ENCODE measurements at places on chromosomes 13 and 19.
A peak's percentile ranks its signal among the peaks of the same experiment; 100 is the strongest.

DNA sequence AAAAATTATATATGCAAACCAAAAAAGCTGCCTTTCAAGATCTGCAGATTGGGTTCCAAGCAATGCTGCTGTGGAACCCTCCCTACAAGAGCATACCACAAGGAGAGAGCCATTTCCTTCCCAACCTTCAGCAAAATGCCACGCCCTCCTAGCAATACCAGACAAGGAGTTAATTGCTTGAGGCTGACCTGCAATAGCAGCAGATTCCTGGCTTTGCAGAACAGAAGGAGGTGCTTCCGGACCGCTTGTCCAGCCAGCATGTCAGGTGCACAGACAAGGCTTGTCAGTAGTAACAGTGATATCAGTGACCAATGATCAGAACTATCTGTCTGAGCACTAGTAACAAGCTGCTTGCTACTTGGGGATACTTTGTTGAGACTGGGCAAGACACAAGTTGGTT is 301.6 kb downstream of the FGF14 start:
- DNase-seq = no peak

- DNase-seq = no peak
Measured at GRCh38 chr19:47057328-47057727, 8.9 kb upstream of the TMEM160 start.

DNA sequence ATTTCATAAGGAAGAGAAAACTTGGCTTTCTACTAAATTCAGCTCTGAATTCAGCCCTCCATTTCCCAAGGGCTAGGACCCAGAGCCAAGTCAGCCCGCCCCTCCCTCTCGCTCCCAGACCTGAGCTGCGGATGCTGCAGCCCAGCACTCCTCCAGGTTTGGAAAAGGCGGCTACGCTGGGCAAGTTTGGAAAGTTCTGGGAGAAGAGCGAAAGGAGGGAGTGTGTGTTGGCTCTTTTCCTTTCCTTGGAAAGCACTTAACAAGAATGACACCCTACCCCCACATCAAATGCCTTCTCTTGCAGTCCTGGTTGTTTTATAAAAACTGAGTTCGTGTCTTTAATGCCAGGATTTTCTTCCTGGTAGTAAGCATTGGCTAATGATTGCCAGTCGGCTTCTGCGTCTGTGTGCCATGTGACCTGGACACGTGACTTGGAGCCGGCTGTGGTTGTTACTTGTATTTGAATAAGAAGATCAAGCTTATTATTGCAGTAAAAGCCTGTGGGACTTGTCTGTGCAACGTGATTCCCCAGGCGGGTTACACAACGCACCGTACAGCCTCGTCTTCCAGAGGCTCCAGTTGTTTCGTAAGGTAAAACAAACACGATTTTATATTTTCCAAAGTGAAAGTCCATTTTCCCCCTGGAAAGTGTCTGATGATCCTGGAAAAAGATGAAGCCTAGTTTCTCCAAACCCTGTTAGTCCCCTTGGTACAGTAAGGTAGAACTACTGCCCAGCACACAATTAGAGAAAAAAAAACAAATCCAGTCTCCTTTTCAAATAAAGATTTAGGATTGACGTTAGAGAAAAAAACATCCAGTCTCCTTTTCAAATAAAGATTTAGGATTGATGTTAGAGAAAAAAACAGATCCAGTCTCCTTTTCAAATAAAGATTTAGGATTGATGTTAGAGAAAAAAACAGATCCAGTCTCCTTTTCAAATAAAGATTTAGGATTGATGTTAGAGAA is 26.8 kb upstream of the UBE2L5 start:
- DNase-seq = peak; percentile 94

- DNase-seq = no peak
Measured at GRCh38 chr19:9991425-9992191, 18.7 kb downstream of the COL5A3 start.

DNA sequence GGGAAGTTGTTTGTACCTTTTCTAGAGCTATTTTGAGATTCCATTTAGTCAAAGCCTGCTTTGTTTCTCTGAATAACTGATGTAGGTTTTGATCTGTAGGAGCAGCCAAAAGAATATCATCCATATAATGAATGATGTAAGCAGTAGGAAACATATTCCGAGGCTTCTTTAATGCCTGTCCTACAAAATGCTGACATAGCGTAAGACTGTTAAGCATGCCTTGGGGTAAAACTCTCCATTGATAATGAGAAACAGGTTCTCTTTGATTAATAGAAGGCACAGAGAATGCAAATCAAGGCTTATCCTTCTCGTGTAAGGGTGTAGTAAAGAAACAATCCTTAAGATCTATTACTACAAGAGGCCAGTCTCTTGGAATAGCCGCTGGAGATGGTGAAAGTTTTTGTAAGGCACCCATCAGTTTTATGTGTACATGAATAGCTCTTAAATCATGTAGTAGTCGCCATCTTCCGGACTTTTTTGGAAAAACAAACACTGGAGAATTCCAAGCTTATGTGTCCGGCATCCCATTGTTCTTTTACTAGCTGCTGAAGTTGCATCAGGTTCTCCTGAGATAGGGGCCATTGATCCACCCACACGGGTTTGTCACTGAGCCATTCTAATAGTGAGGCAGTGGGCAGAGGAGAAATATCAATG is 13.5 kb downstream of the FPR3 start:
- DNase-seq = no peak

DNA sequence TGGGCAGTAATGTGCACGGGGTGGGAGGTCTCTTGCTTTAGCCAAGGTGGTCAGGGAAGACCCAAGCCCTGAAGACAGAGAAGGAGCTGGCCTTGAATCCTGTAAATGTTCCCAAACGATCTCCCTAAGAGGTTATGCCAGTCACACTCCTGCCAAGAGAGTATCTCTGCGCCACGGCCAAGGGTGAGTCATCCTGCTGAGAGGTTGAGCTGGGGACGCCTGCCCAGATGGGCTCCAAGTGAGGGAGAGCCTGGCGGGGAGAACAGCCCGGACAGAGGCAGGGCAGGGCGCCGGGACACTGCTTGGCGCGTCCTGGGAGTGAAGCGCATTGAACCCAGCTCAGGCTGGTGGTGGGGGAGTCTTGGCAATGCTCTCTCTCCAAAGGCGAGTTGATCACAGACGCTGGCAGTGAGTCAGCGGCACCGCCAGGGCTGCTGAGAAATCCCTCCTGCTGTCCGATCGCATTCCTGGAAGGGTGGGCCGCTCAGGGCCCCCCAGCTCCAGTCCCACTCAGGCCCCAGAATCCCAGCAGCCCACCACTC is 16.4 kb downstream of the SULT2B1 start:
- DNase-seq = peak; percentile 93

DNA sequence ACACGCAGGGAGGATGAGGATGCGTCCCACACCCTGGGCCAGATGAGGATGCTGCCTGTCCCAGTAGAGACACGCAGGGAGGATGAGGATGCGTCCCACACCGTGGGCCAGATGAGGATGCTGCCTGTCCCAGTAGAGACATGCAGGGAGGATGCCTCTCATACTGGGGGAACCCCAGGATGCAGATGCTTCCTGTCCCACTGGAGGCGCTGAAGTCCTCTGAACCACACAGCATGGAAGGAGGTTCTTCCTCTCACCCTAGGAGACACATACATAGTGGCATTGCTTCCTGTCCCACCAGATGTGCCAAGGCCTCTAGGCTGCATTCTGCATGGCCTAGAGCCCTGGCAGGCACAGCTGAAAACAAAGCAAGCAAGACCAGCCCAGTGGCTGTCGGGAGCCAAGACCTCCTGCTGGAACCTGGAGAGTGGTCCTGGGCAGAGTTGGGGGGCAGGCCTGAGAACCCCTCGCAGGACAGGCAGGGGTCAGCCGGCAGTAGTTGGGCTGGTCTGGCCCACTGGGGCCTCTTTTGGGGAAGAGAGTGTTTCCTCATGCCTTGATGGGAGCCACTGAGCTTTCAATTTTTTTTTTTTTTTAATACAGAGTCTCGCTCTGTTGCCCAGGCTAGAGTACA is 4.3 kb downstream of the HPN start:
- DNase-seq = peak; percentile 62

- DNase-seq = no peak
Measured at GRCh38 chr13:27302643-27303262, 32.1 kb downstream of the RASL11A start.

DNA sequence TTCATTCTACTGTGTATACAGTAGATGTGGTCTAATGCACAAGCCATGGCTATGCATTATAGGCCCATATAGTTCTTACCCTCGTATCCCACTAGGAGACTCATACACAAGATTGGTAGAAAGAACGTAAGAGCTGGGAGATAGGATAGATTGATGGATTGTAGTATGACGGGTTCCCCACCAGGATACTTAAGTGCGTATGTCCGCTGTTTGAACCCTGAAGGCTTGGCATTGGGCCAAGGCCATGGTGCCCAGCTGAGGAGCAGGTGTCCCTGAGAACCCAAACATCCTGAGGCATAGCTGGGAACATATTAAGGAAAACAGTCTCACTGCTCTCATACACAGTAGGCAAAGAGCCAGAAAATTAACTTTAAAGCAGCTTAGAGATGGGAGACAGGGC is 617.5 kb upstream of the KLF12 start:
- no peak for DNase-seq

GRCh38 chr19:10402441-10403038 is 802 bp downstream of the CDC37 start:
- peak; percentile 73 for DNase-seq

- no peak for DNase-seq
Measured at GRCh38 chr19:44499559-44499958, 763 bp downstream of the ZNF180 start.

GRCh38 chr13:112905619-112905989 is 63.4 kb upstream of the MCF2L start:
- no peak for DNase-seq

GRCh38 chr13:38862443-38862842 is 128.2 kb downstream of the STOML3 start:
- DNase-seq = no peak

DNA sequence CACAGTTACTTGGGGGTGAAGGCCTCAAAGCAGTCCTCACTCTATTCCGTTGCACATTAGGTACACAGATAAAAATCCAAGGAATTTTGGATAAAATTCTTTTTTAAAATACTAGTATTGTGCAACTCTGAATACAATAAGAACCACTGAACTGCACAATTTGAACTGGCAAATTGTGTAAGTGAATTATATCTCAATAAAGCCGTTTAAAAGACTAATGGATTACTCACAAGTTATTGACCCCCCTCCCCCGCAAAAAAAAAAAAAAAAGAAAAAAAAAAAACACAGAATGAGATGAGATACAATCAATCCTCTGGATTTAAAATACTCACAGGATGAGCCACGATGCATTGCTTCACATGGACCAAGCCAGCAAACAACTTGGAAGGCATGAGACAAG is 86.4 kb downstream of the CRYL1 start:
- no peak for DNase-seq

GRCh38 chr19:3036119-3036976 is 7.3 kb upstream of the TLE2 start:
- DNase-seq = peak; percentile 83

DNA sequence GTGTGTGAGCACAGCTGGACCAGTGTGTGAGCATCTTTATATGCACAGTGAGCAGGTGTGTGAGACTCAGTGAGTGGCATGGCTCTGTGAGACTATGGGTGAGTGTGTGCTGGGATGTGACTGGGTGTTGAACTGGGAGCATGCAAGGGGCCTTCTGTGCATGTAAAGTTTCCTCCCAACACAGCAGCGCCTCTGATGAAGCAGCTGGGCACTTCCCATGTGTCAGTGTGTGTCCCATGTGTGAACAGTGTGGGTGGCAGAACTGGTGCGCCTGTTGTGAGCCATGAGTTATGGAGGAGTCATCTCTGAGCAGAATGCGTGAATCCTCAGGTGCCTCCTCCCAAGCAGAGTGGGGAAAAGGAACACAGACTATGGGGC is 24.1 kb downstream of the LGALS16 start:
- DNase-seq = no peak

DNA sequence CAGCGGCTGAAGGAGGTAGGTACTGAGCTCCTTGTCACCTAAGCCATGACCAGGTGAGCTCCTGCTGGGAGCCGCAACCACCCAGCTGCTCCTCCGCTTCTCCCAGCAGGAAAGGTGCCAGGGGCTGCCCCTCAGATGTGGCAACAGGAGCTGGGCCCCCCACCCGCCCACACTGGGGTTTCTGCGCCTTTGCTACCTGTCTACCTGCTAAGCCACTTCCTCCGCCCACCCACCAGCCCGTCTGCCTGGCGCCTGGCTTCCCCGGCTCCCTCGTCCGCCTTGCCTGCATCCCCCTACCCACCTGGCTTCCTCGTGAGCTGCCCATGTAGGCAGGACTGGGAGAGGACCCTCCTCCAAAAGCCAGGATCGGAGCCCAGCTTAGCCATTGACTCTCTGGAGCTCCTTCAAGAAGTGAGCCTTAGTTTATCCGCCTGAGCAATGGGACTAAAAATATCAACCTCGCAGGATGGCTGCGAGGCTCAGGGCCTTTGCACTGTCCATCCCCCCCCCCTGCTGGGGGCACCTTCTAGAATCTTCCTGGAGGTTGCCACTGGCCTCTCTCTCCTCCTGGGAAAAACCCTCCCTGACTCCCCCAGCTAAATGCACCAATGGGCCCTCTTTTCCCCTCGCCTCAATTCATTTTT is 55.8 kb upstream of the KLF2 start:
- DNase-seq = no peak

GRCh38 chr13:46129955-46130618 is 25.3 kb upstream of the CPB2 start:
- DNase-seq = no peak

- no peak for DNase-seq
Measured at GRCh38 chr13:110305949-110306339, 1.0 kb downstream of the COL4A1 start.

- DNase-seq = no peak
Measured at GRCh38 chr13:98848746-98849145, 96.3 kb upstream of the SLC15A1 start.

GRCh38 chr13:42832341-42833096 is 51.1 kb downstream of the FAM216B start:
- peak; percentile 8 for DNase-seq

GRCh38 chr13:59623206-59623915 is 540.4 kb downstream of the DIAPH3 start:
- DNase-seq = no peak

DNA sequence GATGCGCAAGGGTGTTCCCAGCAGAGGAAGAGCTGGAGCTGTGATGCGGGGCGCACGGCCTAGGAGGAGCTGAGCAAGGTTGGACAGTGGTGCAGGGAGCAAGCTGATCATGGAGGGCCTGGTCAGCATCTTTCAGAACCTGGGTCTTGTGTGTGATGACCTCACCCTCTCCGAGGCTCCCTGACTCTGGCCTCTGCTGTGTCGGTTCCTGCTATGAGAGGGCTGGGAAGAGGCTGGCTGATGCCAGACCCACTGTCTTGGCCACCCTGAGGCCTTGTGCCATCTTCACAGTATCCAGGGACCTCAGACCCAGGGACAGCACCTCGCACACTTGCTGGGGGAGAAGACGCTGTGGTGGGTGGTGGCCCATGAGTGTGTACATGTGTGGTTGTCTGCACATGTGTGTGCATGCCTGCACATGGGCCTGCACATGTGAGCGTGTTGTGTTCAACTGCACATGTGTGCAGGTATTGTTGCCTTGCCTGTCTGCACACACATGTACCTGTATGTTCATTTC is 16.5 kb upstream of the C13orf46 start:
- no peak for DNase-seq

GRCh38 chr19:44710483-44710882 is 11.5 kb downstream of the CEACAM16 start:
- DNase-seq = no peak

- DNase-seq = no peak
Measured at GRCh38 chr19:46787040-46787330, 1.4 kb downstream of the SLC1A5 start.

- DNase-seq = no peak
Measured at GRCh38 chr19:41187884-41188279, 5.1 kb upstream of the CYP2S1 start.

- DNase-seq = peak; percentile 99
Measured at GRCh38 chr13:28485551-28485950, 9.4 kb downstream of the FLT1 start.

Measured in NB4 (cell line).